Stimulated activated CD4-positive, alpha-beta T cell treated with anti-CD3 and anti-CD28 coated beads, Interleukin-2, amount 100 ng/mL, for 24 hours (primary cell): ENCODE measurements at places on chromosomes 6 and 20.

GRCh38 chr6:137823826-137824555 is 43.1 kb upstream of the TNFAIP3 start:
- DNase-seq = peak; percentile 69

DNA sequence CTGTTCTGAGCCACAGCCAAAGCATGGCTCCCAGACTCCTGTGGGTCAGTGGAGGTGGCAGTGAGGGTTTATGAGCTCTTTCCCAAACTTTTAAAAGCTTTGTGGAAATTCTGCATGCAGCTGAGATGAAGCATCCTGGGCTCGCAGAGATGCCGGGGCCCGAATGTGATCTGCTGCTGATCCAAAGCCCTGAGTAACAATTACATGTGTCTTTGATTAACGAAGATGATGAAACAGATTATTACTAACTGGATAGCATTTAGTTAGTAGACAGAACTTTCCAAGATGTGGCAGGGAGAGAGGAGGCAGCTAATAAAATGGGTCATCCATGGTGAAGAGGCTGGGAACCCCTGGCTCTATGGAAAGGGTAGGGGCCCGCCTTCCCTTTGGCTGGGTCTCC is 43.9 kb upstream of the MDFI start:
- DNase-seq = no peak

GRCh38 chr6:52337633-52338290 is 24.2 kb upstream of the PAQR8 start:
- DNase-seq = no peak

- no peak for DNase-seq
Observed at GRCh38 chr6:104700371-104701185, 159.1 kb downstream of the HACE1 start.

GRCh38 chr20:60680554-60680953 is 571.5 kb upstream of the CDH4 start:
- DNase-seq = no peak

- DNase-seq = no peak
Observed at GRCh38 chr6:130931683-130932082, 104.5 kb downstream of the SMLR1 start.

GRCh38 chr6:126444659-126445273 is 104.9 kb downstream of the CENPW start:
- no peak for DNase-seq

DNA sequence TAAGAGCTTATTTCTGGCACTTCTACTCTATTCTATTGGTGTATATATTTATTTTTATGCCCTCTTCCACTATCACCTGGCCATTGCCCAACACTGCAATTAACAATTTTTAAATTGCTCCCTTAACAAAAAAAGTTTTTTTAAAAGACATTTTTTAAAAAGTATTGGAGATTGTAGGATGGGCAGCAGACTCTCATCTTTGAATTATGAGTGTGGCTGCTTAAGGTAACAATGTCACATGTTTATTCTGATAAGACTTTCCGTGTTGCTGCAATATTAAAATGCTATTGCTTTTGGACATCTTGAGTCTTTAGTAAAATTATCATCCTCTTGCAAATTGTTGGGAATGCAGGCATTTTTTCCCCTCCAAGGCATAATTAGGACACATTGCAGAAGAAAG is 31.4 kb downstream of the SMOC2 start:
- no peak for DNase-seq

DNA sequence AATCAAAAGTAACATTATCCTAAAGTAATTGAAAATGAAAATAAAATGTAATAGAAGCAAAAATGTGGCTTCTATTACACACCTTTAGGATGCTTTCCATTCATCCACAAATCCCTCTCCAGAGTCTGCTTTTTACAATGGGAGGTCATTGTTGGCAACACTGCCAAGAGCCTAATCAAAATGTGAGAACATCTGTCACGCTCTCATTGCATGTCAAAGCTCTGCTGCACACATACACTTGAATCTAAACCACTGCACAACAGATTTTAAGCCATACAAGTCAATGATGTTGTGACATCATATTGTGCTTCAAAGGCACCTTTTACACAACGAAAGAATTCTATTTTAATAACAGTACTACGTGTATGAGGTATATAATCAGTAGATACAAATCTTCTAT is 82.1 kb downstream of the PREP start:
- no peak for DNase-seq

- no peak for DNase-seq
Observed at GRCh38 chr6:20680697-20681165, 146.5 kb downstream of the CDKAL1 start.

DNA sequence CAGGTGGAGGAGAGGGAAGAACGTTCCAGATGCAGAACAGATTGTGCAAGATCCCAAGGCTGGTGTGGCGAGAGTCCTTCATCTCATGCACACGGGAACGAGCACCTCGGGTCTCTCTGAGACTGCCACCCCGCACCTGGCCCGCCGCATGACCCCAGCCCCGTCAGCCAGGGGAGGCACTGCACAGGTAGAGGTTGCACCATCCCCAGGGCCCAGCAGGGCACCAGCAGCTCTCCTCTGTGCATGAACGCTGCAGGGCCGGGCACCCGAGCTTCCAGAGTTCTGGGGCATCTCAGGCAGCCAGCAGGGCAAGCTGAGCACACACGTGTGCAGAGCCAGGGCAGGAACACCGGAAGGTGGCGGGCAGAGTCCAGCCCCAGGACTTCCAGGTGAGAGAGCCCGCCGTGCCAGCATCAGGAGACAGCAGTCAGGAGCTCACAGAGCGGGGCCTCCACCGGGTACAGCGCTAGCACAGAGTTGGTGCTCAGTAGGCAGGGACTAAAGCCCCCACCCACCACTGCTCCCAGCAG is 193.2 kb downstream of the TAF4 start:
- DNase-seq = no peak

DNA sequence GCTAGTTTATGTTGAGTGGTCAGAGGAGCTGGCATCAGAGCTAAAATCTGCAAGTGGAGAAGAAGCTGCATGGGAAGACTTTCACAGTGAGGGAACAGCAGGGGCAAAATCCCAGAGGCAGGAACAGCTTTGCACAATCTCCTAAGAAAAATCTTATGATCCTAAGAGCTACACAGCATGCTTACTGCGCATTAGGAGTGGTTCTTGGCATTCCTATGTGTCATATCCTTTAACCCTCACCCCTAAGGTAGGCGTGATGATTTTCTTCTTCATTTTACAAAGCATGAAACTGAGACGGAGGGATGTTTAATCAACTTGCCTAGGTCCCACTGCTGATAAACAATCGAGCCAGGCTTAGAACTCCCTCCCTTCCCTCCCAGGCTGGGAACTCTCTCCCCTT is 313.6 kb upstream of the SULF2 start:
- DNase-seq = no peak

DNA sequence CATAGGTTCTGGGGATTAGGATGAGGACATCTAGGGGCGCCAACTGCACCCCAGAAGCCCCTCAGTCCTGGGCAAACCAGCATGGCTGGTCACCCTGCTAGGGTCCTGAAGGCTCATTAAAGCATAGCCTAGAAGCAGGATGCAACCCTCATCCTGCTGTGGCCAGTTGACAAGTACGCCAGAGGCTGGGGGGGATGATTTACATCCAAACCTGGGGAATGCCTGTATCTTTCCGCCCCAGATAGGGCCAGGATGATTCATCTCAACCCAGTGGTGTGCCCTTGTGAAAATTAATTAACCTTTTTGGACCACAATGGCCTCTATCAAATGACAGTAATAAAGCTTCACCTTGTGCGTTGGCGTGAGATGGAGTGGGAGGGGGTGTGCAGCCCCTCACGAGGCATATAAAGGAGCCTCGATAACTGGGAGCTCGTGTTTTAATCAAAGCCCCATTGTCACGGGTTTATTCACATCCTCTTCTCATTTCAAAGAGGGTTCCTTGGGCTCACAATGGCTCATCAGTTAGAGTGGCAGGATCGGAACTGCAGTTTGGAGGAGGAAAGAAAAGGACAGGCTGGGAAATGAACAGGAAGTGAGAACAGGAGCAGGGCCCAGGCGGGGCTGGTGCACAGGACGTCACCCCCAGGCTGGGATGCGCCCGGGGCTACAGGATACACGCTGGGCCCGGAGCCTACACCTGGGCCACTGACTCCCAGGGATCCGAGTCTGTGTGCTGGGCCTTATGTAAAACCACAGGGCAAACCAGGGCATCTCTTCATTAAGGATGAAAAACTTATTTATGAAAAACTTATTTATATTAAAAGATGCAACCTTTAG is 121.8 kb upstream of the PHACTR3 start:
- DNase-seq = no peak

- DNase-seq = no peak
Observed at GRCh38 chr6:138944412-138944811, 43.6 kb downstream of the REPS1 start.

- DNase-seq = no peak
Observed at GRCh38 chr6:10429638-10430427, 15.0 kb upstream of the TFAP2A start.

DNA sequence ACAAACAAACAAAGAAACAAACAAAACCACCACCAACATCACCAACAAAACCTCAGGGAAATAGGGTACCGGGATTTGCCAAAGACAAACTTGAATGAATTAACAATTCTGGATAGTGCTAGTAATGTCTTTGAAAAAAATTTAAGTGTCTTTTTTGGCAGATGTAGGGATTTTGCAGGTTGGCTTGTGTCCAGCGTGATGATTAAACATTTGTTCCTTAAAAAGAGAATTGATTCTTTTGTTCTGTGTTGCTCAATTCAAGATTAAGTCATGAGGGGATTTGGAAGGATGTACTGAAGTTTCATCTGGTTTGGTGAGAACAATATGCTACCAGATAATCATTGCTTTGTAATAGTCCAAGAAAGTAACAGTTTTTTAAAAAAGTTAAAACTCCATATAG is 125.1 kb upstream of the HS3ST5 start:
- no peak for DNase-seq

DNA sequence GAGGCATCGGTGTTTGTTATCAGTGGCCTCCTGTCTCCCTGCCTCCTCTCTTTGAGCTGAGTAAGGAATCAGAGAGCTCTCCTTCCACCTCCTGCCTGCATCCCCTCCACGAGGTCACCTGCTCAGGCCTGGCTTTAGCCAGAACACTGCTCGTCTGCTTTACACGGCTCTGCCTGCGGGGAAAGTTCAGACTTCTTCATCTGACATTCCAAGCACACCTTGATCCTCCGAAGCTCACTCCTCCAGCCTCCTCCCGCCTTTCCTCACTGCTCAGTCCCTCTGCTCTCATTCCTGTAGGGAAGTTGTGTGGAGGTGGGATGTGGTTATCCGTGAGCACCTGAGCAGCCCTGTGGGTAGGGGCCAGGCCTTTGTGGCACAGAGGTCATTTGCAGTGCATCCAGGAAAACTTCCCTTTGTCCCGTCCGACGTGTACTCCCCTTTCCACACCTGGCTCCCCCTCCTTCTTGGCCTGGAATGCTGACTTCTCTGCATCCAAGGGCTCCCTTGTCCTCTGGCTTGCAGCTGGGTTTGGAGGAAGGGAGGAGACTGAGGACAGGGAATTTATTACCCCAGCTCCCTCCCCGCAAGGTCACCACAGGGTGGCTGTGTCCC is 12.8 kb upstream of the CCDC167 start:
- DNase-seq = no peak

DNA sequence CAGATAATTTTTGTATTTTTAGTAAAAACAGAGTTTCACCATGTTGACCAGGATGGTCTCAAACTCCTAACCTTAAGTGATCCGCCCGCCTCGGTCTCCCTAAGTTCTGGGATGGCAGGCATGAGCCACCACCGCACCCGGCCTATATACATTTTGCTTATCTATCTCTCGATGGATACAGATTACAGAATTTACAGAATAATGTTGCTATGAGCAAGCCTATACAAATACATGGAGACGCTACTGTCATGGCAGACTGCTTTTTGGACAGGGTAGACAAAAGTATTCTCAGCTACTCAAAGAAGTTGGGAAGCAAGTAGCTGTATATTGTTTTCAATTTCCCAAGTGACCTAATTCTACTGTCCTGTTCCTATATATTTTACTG is 1.6 kb downstream of the HSPA1L start:
- no peak for DNase-seq

DNA sequence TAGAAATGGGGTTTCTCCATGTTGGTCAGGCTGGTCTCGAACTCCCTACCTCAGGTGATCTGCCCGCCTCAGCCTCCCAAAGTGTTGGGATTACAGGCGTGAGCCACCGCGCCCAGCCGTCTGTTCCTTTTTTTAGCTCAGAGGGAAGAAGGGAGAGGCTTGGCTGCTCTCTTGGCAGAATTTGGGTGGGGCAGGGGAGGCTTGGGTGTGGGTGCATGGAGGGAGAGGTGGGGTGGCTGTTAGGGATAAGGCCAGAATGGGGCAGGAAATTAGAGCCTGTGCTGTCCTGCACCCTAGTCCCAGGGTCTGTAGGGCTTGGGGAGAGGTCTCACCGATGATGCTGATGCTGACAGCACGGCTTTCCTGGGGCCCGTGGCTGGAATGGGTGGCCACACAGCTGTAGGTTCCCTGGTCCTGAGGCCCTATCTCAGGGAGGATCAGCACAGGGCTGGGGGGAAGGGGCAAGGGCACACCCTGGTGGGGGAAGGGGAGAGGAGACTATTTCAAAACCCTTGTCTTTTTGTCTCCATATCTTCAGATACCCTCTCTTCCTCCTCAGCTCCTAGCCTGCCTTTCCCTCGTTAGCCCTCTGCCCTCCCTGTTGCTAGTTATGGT is 2.0 kb downstream of the AGER start:
- no peak for DNase-seq

DNA sequence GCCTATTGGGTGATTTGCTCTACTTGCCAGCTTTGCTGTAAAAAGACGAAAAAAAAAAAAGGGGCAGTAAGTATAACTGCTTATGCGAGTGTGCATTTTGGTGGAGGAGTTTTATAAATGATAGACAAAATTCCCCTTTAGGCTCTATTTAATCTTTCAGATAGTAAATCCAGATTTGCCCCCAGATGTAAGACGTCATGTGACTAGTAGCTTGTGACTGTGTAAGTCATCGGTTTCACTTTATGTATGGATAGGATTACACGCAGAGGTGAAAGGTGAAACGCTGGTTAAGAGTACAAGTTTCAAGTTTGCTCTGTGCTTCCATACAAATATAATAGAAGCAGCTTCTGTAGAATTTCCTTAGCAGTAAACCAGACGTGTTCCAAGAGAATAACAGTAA is 7.9 kb downstream of the RAB32 start:
- no peak for DNase-seq

DNA sequence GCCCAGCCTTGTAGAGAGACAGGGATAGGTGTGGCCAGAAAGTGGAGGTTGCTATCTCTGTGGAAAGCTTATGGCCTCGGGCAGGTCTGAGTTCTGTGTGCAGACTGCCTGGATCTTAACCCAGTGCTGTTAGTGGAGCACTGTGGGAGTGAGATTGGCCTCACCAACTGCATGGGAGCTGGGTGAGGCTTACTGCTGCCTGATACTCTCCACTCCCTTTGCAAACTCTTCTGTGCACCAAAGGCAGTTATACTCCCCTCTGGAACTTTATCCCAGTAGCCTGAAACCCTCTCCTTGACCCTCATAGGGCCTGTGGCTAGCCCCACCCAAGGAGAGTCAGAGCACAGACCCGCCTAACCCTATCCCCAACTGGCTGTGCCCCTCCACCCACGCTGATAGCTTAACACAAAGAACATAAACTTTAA is 41.4 kb upstream of the PKIB start:
- DNase-seq = no peak
